ENCODE measurements at places on chromosomes 3 and 15.

DNA sequence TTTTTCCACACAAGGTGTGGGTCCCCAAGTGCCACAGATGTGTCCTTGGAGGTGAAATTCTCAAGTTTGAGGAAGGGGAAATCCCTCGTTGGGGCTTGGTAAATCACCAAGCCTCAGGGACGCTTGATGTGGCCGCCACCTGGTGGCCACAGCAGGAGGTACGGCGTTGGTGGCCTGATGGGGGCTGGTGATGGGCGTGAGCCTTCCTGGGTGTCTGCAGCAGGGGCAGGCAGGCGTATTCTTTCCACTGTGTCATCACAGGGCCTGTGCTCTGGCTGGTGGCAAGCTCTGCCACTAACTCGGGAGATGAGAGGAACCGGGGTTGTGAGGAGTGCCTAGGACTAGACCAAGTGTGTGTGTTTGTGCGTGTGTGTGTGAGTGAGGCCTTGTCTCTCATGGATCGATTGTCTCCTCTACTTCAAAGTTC is 4.2 kb downstream of the ACOX2 start:
- no peak overlapping the region for H3K27ac ChIP-seq
- H3K4me3 ChIP-seq: no peak overlapping the region
- peaks cover 8% of the 10 kb centered on the region for H3K4me1 ChIP-seq
- no peaks in the 10 kb centered on the region for H3K27me3 ChIP-seq
- DNase-seq: peak; percentile 72

- H3K4me3 ChIP-seq: no peak overlapping the region
- no peak overlapping the region for H3K27ac ChIP-seq
- H3K4me1 ChIP-seq: peaks cover 39% of the 10 kb centered on the region
Measured at GRCh38 chr3:71371282-71371681, 212.2 kb downstream of the FOXP1 start.

- DNase-seq: no peak
- no peaks in the 10 kb centered on the region for H3K4me1 ChIP-seq
- H3K27ac ChIP-seq: no peak overlapping the region
- no peaks in the 10 kb centered on the region for H3K36me3 ChIP-seq
- H3K4me3 ChIP-seq: no peak overlapping the region
Measured at GRCh38 chr3:73813291-73813690, 188.6 kb upstream of the PDZRN3 start.

DNA sequence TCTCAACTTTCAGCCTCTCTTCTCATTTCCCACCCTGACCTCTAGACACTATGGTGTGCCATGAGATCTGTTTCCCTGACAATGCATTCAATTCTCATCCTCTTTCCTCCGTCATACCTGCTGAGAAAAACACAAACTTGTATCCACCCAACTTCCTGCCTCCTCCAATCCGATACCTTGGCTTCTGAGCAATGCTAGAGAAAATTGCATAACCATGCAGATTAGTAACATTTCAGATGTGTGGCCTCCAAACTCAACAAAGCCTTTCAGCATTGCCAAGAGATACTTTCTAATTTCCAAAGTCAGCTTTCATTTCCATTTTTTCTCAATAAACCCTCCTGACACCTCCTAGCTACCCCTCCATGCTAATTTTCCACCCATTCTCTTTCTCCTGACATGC is 88.5 kb downstream of the MINAR1 start:
- no peak overlapping the region for H3K27ac ChIP-seq
- H3K27me3 ChIP-seq: peaks cover 11% of the 10 kb centered on the region
- H3K4me3 ChIP-seq: no peak overlapping the region
- H3K4me1 ChIP-seq: no peaks in the 10 kb centered on the region
- DNase-seq: no peak
- H3K36me3 ChIP-seq: no peaks in the 10 kb centered on the region

DNA sequence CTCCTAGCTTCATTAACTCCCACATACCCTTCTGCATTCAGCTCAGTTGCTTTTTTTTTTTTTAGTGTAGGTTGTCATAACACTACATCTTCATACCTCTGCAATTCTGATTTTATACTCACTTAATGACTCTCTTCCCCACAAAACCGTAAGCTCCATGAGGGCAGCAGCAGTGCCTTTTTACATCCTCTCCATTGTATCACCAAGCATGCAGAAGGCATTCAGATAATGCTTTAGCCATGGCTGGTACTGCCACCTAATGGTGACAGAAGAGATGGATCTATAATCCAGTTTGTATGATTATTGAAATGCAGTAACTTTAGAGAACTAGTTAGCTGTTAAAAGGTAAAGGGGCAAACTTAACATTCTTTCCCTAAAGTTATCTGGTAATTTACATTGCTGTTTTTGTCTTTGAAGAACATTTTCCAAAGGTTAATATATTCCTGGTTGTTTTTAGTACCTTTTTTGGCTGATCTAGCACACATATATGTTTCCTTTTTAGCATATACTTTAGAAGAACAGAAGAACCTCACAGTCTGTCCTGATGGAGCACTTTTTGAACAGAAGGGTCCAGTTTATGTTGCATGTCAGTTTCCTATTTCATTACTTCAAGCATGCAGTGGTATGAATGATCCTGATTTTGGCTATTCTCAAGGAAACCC is 36.8 kb downstream of the ATP1B3 start:
- no peaks in the 10 kb centered on the region for H3K4me1 ChIP-seq
- H3K27ac ChIP-seq: no peak overlapping the region

GRCh38 chr15:81038975-81039607 is 38.4 kb downstream of the TLNRD1 start:
- H3K36me3 ChIP-seq: no peaks in the 10 kb centered on the region
- no peaks in the 10 kb centered on the region for H3K27me3 ChIP-seq
- no peak for DNase-seq
- no peak overlapping the region for H3K27ac ChIP-seq

- H3K27ac ChIP-seq: no peak overlapping the region
- no peaks in the 10 kb centered on the region for H3K36me3 ChIP-seq
- no peak for DNase-seq
- H3K4me3 ChIP-seq: no peak overlapping the region
- H3K27me3 ChIP-seq: no peaks in the 10 kb centered on the region
- no peaks in the 10 kb centered on the region for H3K4me1 ChIP-seq
Measured at GRCh38 chr3:103403191-103403590, 968.4 kb downstream of the ZPLD1 start.

GRCh38 chr3:149375501-149376196 is 1.8 kb downstream of the TM4SF1 start:
- no peaks in the 10 kb centered on the region for H3K4me1 ChIP-seq
- H3K4me3 ChIP-seq: no peak overlapping the region
- no peak overlapping the region for H3K27ac ChIP-seq
- no peaks in the 10 kb centered on the region for H3K36me3 ChIP-seq

Data from CD4-positive, alpha-beta T cell (primary cell).